NCI-H1436 treated with DMSO at 0.1 percent for 48 hours (cell line): ENCODE measurements at places on chromosomes 16 and 17.

- DNase-seq: no peak
Observed at GRCh38 chr17:29331075-29331707, 37.2 kb upstream of the NUFIP2 start.

- no peak for DNase-seq
Observed at GRCh38 chr16:50440531-50440930, 71.7 kb upstream of the BRD7 start.

- no peak for DNase-seq
Observed at GRCh38 chr16:48459167-48459566, 74.0 kb upstream of the SIAH1 start.

DNA sequence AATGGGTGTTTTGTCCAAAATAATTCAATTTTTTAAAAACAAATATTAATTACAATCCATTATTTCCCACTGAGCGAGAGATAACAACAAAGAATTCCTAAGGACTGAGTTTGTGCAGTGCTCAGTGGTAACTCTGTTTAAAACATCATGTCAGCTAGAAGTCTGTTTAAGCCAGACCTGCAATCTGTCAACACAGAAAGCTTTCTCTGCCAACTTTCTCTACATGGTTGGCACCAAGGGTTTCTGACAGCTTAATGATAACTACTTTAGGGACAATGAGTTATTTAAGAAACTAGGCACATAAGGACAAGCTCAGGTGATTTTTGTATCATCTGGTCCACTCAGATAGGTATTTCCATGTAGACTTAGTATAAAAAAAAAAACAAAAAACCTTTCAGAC is 81.8 kb downstream of the WDR59 start:
- DNase-seq: no peak

- no peak for DNase-seq
Observed at GRCh38 chr16:10976634-10977033, 32.3 kb downstream of the CLEC16A start.

DNA sequence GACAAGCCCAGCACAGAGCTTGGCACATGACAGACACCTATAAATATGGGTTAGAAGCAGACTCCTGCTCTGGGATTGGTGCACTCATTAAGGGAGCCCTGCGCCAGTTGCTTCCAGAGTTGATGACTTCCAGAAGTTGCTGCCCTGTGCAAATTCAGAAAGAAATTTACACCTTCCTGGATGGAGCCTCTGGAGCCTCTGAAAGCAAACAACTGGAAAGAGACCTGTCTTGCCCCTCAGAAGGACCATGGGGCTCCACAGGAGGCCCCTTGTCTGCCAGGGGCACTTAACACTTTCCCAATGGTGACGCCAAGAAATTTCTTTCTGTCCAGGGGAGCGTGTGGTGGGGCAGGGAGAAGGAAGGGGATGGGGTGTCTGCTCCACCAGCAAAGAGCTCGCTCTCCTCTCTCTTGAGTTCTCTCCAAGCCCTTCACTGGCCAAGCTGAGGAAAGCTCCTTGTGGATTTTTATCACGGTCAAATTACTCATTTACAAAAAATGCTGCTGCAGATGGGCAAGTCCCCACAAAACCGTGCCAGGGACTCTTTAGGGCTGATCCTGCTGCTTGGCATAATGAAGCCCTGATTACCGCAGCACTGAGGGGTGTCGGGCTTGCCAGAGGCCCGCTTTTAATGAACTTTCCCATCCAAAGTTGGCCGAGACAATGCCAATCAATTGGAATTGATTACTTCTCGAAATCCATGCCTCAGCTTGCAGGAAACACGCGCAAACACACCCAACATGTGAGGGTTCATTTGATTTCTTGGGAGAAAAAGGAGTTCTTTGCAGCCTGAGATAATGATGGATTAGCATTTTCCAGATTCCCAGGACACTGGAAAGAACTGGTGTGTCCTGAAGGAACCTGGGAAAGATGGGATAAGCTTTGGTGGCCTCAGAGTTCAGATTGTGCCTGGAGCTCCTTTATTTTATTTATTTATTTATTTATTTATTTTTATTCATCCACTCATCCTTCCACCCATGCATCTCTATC is 583.6 kb upstream of the CDH5 start:
- DNase-seq: no peak

DNA sequence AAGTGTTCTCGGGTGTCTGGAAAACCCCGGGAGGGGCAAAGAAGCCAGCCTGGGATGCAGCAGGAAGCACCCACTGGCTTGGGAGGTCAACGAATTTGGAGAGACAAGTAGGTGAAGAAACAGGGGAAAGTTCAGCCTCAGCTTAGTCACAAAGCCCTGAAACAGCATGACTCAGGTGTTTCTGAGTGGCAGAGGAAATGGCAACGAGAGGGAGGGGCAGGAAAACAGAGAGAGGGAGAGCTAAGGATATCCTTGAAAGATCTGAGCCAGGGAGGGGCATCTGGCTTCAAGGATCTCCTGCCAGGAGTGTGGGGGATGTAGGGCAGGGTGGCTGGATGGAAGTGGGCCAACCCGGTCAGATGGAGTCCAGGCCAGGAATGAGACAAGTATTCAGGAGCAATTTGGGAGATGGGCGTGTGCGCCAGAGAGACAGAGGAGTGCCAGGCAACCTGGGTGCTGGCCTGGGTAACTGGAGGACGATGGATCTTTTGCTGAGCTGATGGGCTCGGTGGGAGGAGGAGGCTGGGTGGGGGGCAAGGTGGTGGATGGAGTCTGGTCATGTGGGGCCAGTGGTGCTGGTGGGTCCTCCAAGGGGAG is 27.2 kb downstream of the ABCC3 start:
- peak; percentile 78 for DNase-seq

- no peak for DNase-seq
Observed at GRCh38 chr17:40515491-40516041, 14.1 kb upstream of the TNS4 start.

- no peak for DNase-seq
Observed at GRCh38 chr16:23640615-23640930, 537 bp downstream of the PALB2 start.

DNA sequence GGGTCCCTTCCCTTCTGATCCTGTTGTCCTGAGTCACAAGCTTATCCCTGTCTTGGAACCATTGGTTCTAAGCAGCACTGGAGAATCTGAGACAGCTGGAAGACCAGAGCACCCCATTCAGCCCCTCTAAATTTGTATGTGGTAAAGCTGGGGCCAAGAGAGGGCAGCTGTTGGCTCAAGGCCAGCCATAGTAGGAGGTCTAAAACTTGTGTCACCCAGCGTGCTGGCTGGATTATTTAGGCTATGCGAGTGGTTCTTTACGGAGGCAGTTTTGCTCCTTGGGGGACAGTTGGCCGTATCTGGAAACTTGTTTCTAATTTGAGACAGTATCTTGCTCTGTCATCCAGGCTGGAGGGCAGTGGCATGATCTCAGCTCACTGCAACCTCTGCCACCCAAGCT is 69.6 kb upstream of the GSE1 start:
- no peak for DNase-seq

DNA sequence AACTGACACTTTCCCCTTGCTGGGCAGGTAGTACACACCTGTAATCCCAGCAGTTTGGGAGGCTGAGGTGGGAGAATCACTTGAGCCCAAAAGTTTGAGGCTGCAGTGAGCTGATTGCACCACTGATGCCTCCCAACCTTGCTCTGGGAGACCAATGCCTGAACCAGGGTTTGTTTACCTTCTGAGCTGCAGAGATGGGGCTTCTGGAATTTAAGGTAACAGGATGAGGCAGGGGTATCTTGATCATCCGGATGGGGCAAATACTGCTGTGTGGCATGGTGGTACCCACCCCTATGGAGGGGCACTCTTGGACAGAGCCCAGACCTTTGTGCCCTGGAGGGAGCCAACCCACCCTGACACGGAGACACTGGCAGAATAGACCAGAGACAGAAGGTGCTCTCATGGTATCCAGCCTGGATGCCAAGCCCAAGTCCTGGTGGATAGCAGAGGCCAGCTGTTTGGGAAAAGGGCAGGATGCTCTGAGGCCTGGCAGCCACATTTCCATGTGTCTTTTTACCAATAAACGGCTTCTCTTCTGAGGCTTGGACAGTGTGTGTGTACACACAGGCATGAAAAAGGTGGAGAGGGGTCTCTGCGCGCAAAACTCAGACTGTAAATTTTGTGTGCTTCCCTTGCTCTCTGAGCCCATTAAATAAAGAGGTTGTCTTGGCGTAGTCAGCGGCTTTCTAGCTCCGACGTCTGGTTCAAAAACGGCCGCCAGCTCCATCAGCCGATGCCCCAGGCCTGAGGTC is 4.4 kb downstream of the ZNF48 start:
- DNase-seq: no peak

DNA sequence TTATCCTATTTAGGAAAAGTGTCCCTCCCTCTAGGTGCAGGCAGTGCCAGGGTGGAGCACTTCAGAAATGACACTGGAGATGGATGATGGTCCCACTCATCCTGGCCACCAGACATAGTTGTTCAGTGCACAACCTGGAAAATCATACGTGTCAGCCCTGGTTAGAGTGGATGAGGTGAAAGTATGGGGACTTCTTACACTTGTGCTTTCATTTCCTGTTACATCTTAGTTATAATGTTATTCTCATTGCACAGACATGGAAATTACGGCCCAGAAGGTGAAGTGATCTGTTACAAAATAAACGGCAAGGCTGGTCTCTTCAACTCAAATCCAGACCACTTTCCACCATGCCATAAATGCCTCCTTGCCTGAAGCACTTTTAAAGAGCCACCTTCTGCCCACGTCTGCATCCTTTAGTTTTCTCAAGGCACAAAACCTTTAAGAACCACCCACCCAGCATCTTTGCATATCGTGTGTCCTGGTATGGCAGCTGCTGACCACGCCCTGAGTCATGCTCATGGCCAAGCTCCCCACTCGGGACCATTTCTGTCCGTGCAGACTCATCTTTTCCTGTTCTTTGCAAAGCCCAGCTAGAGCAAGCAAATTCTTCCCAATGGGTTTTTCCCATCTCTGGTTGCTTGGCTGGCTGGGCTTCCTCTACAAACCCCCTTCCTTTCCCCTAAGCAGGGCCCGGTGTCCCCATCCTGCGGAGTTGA is 22.4 kb downstream of the TBC1D3B start:
- DNase-seq: no peak

GRCh38 chr17:77462090-77462489 is 321.3 kb downstream of the SEC14L1 start:
- DNase-seq: no peak

DNA sequence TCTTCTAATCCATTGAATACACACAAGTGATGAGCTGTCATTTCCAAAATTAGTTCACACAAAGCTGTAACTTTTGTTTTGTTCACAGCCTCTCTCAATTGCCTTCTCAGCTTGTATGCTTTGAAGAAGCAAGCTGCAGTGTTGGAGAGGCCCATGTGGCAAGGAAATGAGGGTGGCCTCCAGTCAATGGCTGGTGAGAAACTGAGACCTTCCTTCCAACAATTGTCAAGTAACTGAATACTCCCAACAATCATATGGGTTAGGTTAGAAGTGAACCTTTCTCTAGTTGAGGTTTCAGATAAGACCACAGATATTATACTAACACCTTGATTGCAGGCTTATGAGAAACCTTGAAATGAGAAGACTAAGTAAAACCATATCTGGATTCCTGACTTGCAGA is 82.4 kb upstream of the SOX9 start:
- no peak for DNase-seq

DNA sequence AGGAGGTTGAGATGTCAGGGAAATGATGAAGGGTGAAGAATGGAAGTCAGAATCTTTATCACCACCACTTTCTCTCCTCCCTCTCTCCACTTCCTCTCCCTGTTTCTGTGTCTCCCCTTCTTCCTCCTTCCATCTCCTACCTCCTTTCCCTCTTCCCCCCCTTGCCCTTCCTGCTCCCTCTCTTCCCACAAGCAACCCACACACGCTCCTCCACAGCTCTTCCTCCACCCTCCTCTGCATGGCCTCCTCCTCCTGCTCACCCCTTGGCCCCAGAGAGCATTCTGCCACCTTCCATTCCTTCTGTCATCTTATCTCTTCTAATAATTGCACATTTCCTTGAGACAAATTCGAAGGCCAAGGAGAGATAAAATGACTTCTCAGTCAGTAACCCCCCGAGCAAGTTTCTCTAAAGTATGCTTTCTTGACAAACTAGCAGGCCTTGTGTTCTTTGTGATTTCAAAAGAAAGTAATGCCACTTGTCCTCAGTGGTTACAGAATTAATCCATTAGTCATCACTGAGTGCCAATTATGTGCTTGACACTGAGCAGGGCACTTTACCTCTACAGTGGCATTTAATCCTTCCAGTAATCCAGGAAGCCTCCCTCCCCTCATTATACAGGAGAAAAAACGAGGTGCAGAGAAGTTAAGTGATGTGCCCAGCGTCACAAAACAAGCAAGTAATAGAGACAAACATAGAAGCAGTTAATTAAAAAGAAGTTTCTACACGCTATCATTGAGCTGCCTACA is 72.3 kb upstream of the CCL1 start:
- DNase-seq: no peak

DNA sequence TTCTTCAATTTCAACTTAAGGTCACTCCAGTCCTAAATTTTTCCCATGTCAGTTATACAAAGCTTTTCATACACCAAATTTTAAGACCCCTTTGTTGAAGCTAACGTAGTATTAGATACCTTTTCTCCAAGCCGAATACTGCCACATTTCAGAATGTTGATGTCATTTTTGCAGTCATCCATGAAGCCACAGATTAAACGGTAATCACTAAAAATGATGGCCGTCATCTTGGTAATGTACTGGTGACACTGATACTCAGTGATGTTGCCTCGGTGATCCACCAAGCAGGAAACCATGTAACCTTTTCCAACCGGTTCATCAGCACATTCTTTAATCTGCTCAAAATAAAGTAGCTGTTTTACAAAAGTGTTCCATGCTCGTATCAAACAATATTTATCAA is 82.1 kb upstream of the CLEC18B start:
- no peak for DNase-seq

GRCh38 chr17:58420827-58421226 is 3.5 kb upstream of the RNF43 start:
- DNase-seq: no peak

DNA sequence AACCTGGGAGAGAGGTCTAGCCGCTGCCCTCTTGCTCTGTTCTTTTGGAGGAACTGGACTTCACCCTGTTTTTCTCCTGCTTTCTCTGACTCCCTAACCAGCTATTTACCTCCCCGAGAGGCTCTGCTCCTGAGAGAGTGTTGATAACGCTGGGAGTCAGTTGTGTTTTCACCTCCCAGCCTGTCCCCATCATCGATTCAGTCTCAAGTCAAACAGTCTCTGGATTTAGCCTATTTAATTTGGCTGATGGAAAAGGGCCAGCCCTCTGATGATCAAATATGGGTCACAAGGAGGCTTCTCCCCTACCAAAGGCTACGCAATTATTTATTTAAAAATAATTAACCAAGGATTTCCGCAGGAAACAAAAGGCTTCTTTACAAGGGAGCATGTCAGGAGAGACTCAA is 31.8 kb downstream of the HNF1B start:
- DNase-seq: no peak

GRCh38 chr16:87253536-87253935 is 63.7 kb downstream of the C16orf95 start:
- DNase-seq: no peak

- no peak for DNase-seq
Observed at GRCh38 chr16:50301626-50302471, 35.5 kb downstream of the ADCY7 start.
